ENCODE measurements at places on chromosomes 1 and 21.

GRCh38 chr1:14923727-14924452 is 229.7 kb upstream of the TMEM51 start:
- no peak for DNase-seq

GRCh38 chr1:4027008-4027407 is 126.9 kb upstream of the C1orf174 start:
- no peak for DNase-seq

- DNase-seq, result no peak
Observed at GRCh38 chr1:226937940-226938725, 2.0 kb upstream of the COQ8A start.

DNA sequence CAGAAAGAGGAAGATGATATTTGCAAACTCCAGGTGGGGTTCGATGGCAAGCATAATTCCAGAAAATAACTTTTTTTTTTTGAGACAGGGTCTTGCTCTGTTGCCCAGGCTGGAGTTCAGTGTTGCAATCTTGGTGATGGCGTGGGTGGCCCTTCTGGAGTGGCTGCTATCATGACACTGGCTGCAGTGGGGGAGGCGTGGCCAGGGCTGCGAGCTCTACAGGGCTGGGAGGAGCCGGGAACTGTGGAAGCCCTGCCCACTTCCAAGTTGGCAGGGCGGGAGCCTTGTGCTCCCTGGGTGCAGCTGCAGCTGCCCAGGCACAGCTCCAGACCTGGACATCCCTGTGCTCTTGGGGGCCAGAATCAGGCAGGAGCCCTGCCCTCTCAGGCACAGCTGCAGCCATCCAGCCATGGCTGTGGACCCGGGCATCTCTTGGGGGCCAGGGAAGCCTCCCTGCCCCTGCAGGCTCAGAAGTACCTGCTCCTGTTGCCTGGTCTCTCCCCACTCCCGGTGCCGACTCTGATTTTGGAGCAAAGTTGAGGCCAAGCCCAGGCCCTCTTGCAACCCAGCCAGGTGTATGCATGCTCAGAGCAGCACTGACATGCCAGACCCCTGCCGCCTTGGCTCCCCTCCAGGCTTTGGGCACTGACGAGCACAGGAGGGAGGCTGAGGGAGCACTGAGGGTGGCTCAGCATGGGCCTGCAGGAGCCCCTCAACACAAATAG is 7.2 kb upstream of the BCL10 start:
- DNase-seq, result no peak

DNA sequence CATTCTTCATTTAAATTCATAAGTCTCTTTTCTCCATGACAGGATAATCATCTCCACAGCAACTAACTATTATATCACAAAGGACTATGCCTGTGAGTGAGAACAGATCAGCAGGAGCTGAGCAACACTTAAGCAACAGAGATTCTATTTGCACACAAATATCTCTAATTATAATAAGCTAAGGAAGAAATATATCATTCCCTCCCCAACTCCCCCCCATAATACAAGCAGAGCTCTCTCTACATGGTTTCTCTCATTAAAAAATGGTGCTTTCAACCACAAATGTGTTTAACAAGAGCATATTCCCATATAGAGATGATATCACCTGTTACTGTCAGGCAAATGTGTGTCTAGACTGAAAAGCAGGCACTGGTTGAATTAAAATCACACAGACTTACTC is 34.5 kb upstream of the NIBAN1 start:
- no peak for DNase-seq

GRCh38 chr1:229970714-229971113 is 96.3 kb upstream of the GALNT2 start:
- DNase-seq, result no peak

GRCh38 chr1:215667761-215668160 is 100.7 kb downstream of the KCTD3 start:
- DNase-seq, result no peak

- no peak for DNase-seq
Observed at GRCh38 chr1:152398812-152399698, 15.0 kb downstream of the CRNN start.

DNA sequence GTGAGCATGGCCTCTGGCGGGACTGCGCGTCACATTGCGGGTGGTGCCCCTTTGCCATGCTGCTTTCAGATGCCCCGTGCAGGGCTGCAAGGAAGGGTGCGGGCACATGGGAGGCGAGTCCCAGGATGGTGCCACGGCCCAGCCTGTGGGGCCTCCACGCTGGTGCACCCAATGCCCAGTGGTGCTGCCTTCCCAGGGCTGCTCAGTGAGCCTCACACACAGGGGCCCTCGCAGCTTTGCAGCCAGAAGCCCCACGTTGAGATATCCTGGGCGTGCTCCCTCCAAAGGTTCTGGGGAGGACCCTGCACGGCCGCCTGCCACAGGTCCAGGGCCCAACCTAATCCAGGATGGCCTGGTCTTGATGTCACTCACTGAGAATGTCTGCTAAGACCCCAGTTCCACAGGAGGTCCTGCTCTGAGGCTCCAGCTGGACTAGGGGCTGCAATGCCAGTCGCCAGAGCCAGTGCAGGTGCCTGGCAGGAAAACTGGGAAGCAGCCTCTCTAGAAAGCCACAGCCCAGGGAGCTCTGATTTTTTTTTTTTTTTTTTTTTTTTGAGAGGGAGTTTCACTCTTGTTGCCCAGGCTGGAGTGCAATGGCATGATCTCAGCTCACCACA is 34.1 kb upstream of the PRSS38 start:
- DNase-seq, result no peak

GRCh38 chr1:74396933-74397332 is 115.5 kb downstream of the LRRC53 start:
- DNase-seq, result no peak

- no peak for DNase-seq
Observed at GRCh38 chr21:43192501-43193081, 23.8 kb downstream of the CRYAA start.

DNA sequence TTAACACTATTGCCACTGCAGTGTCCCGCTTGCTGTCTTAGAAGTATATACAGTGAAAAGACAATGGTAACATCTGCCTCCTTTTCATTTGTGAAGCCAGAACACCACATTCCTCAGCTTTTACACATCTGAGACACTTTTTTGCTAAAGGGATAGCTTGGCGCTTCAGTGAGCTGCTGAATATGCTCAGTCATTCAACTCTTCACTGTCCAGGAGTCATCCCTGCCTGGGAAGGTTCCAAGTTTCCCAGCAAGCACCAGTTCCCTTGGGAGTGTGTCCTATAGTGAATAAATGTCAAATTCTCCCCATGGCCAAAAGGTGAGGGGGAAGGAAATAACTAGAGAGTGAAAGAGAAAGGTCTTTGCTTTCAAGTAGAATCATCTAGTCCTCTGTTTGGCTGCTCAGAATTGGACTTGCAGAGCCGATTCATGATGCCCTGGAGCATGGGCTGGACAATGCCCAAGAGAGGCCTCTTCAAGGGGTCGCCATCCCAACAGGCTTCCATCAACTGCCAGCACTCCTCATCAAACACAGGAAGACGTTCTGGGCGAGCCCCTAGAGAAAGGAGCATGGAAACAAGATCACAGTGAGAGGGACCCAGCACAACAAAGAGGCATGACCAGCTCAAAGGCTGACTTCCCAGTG is 25.5 kb upstream of the RBBP5 start:
- no peak for DNase-seq

DNA sequence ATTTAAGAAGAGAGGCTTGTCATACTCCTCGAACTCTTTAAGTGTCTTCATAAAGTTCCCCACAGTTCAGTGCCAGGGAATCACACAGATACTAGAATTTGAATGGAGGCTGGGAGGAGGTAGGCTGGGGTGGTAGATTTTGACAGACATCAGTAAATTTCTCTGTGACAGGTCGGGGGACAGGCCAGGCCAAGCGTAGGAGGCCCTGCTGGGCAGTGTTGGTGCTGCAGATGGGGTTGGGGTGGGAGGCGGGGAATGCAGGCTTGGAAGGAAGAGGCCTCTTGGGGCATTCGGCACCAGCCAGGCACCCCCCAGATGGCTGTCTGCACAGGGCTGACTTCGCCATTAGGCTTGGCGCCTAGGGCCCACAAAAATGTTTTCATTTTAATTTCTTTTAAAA is 84.0 kb downstream of the MAN1C1 start:
- no peak for DNase-seq

DNA sequence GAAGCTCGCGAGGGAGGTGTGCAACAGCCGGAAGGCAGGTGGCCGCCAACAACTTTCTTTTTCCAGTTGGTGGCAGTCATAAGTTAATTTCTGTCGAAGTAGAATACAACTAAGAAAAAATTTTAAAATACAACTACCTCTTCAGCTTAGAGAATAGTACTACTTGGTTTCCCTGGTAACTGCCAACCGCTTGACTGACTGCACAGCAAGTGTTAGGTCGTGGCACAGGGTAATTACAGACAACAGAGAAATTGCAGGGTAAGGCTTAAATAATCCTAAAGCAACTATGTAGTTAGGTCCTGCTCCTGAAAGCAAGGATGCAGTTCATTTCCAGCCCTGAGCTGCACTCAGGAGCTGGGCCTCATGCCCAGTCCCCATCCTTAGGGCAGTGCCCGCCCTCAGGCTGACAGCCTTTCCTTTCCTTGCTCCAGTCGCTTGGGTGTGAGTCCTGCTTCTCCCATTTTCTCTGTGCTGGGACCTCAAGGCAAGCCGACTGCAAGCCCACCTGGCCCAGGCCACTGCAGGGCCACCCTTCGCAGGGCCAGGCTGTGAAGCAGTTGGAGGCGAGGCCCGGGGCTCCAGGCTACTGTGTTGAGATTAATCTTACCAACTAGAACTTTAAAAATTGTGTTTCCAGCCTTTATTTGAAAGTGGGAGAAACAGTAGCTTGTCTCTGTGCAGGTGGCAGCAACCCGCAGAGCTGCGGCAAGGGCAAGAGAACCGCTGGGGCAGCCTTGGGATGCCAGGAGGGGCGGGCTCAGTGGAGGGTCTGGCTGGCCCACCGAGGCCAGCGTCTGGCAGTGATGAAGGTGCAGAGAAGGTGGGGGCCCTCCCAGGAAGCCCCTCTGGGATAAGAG is 148.3 kb downstream of the PCBP3 start:
- no peak for DNase-seq

DNA sequence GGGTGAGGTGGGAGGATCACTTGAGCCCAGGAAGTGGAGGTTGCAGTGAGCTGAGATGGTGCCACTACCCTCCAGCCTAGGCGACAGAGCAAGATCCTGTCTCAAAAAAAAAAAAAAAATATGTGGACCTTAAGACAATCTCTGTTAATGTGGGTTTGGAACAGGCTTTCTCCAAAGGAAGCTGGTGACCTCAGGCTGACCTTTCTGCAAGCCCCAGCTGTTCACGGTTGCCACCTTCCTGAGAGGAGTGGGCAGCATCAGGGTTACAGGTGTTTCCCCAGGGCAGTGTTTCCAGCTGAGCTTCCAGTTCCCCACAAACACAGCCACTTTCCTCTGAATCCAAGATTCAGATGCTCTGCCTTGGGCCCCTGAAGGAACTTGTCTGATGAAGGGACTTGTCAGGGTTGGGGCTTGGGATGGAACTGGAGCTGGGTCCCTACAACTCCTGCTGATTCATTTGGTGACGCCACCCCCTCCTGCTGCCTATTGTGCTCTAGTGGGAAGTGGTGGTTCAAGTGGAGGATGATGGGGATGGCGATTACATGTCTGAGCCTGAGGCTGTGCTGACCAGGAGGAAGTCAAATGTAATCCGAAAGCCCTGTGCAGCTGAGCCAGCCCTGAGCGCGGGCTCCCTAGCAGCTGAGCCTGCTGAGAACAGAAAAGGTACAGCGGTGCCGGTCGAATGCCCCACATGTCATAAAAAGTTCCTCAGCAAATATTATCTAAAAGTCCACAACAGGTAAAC is 1.9 kb downstream of the ZBTB48 start:
- DNase-seq, result no peak

DNA sequence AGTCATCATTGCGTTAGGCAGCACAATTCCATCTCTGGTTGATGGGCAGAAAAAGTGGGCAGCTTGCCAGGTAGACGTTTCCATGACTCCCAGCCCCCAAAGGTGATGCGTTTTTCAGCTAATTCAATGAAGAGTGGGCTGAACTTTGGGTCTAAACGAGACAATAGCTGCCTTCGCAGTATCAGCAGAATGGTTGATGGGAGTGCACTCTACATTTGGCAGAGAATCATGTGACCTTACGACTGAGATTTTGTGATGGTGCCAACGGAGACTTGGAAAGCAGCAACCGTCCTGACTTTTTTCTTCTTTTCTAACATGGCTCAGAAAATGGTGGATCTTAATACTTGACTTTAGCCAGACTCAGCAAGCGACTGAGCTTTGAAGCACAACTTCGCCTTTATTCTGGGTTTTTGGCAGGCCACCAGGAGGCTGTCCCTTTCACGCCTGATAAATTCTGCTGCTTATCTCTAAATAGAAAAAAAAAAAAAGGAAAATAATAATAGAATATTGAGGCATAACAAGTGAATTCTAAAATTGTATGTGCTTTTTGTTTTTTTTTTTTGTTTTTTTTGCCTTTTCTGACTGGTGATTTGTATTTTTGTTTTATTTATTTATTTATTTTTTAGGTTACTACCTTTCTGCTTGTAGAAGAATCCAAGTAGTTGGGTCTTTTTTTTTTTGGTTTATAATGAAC is 804.8 kb downstream of the USP25 start:
- no peak for DNase-seq

GRCh38 chr1:152739841-152740240 is 18.0 kb upstream of the KPRP start:
- no peak for DNase-seq

DNA sequence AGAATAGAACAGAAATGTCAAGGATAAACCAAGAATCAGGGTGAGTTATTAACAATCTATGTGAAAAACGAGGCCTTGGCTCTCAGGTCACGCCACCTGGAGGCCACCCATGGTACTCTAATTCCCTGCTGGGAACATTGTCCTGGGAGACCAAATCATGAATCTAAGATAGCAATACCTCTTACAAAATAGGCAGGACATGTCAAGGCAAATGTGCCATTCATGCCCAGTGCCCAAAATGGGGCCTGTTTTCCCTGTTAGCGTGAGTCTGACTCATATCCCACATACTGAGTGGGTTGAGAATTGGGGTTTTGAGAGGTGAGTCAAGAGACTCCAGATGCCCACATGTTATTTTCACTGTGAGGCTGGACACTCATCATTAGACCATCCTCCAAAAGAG is 380.8 kb downstream of the HHIPL2 start:
- no peak for DNase-seq

- DNase-seq, result no peak
Observed at GRCh38 chr1:164712131-164713036, 153.4 kb downstream of the PBX1 start.

DNA sequence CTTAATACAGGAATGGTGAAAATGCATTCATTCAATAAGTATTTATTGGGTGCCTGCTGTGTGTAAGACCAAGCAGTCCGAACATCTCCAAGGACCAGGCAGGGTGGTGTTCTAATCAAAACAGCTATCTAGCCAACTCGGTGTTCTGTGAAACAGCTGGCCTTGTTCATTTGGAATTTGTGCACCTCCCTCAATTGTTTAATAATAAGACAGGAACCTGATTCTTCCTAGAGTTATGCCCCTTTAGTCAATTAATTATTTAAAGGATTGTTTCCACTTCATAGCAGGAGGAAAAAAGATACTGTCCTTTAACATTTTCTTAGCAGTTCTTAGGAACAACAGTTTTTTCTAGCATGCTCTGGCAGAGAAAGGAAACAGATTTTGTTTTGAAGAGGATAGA is 30.4 kb downstream of the S100A10 start:
- no peak for DNase-seq
